Activated naive CD8-positive, alpha-beta T cell treated with anti-CD3 and anti-CD28 coated beads, Interleukin-2, amount 50 U/mL, for 16 hours (primary cell): ENCODE measurements at places on chromosomes 3 and 15.

GRCh38 chr3:121748680-121749275, 763 bp downstream of the GOLGB1 start:
- DNase-seq = no peak

- DNase-seq = no peak
These were observed 172.7 kb downstream of the RPLP1 start for GRCh38 chr15:69625328-69625727.

GRCh38 chr3:9130345-9131305, 118.8 kb downstream of the SRGAP3 start:
- no peak for DNase-seq

DNA sequence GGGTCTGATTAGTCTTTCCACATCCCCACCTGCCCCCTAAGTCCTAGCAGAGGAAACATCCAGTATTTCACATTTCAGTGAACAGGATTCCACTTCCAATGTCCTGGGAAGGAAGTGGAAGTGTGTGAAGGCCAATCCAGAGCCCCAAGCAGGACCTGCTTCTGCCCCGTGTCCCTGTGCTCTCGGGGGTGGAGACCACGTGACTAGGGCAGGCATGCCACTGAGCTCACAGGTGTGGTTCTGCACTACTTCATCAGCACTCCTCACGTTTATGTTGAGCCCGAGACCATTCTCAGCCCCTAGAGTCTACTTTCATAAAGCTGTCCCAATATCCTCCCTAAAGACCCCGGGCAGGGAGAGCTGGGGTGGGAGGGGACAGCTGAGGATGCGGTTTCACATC, 84.3 kb downstream of the RAB11A start:
- DNase-seq = no peak

DNA sequence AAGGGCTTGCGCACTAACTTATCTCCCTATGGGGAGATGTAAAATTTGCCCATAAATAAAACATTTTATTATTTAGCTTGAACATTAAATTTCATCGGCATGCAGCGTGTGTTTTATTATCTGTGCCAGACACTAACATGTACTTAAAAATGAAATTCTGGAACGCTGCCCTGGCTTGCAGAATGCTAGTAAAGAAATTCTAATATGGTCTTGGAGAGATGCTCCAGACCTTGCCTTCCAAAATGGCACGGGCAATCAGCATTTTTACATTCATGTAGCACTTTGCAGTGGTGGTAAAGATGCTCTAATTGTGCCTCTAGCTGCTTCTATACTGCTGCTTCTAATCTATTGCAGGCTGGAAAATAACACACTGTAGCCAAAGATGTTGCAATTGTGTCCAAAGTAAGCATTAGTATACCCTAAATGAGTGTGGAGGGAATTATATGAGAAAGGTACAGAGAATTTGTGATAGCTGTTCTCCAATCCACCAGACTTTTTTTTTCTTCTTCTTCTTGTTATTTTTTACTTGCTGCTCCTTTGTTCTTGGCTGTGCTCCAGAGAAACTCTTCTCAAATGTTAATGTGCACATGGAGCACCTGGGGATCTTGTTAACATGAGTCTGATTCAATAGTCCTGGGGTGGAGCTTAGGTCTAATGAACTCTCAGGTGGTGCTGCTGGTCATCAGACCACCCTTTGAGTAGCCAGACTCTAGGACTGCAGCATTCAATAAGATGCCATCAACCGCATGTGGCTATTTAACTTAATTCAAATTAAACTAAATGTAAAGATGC, 47.3 kb downstream of the CRABP1 start:
- DNase-seq = no peak

DNA sequence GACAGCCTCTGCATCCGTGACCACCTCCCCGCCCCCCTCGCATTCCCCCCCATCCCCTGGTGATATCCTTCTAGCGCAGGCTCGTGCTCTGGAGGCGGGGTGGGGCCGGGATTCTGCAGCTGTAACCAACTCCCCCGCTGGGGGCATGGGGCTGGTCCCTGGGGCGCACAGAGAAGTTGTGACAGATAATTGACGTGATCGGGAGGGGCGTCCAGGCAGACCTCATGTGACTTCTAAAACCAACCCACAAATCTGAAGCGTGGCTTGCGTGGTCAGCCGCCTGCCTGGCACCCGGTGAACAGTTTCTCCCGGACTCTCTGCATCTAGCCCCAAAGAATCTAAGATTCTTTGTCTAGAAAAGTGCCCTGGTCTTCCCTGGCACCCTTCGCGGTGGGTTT, 100.6 kb upstream of the IGF1R start:
- DNase-seq = no peak

DNA sequence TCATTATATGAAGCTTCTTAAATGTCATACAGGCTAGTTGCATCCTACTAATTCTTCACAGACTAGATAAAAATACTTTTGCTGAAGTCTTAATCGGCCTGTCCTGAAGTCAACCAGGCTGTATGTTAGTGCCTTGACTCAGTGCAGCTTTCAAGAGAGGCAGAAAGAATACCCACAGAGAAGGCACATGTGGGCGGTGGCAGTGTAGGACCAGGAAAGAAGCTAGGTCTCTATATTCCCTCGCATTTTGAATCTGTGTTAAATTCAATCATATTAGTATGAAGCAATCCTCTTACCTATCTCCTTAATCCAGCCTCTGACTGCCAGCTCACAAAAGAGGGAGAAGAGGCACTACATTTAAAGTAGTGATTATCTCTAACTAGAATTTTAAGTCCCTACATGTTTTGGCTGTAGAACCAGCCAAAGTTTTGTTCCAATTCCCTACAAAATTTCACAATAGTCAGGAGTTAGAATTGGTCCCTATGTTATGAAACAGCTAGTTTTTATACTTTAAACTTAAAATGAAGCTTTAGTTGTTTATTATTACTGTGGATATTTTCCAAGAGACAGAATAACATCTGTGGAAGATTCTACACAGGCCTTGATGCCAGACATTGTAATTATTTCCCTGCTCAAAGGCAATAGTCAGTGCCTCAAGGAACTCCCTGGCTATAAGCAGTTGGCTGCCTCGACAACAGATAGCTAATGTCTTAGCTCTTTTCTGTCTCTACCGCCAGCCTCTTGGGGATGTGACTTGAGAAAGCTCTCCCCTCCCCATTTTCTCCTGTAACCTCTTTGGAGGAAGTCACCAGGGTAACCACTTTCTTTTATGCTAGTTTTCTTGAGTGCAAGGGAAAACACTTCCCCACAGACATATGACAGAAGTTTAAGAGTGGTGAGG, 31.9 kb downstream of the CRTC3 start:
- DNase-seq = no peak

DNA sequence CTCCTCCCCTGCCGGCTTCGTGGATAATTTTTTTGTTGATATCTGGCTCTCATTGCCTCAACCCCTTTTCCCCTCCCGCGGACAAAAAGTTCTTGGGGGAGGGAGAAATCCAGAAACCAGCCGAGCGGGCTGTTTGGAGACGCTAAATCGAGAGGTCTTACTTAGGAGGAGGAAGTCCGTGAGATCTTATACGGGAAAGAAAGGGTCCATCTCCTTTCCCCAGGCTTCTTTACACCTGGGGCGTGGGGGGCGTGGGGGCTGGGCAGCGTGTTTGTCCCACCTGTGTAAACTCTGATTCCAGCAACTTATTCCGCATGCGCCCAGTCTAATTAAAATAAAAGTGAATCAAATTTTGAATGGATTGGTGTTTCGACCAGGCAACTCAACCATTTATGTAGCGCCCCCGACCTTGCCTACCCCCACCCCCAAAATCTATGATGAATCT, 364 bp upstream of the CADPS start:
- no peak for DNase-seq

- DNase-seq = peak; percentile 97
These were observed at the start of gene EIF5A2 for GRCh38 chr3:170908235-170909116. EIF5A2 (minus strand) TSS chr3:170908637; CDS start chr3:170907806, 831 bp downstream.

DNA sequence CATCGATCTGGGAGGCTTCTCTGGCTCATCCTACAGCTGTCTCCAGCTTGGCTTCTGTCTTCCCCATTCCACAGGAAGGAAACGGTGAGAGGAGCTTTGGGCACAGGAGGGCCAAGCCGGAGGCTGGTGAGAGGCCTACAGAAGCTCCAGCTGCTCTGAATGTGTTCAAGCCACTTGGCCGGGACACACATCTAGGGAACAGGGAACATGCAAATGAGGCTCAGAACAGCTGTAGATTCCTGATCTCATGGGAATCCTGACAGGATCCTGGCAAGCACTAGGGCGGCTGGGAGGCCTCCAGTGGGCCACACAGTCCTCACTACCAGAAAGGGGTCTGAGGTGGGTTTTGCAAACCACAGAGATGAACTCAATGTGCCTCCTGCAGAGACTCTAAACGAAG, 13.7 kb downstream of the SEMA5B start:
- DNase-seq = no peak

DNA sequence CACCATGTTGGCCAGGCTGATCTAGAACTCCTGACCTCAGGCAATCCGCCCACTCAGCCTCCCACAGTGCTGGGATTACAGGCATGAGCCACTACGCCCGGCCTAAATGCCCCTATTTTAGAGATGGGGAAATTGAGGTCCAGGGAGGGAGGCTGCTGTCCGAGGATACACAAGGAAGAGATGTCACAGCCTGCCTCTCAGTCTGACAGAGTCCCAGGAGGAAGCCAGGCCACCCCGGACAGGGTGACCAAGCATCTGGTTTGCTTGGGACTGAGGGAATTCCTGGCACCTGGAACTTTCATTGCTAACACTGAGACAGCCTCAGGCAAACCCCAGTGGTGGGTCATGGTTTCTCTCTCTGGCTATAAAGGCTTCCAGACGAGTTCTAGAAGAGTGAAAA, 30.6 kb upstream of the ADAMTS7 start:
- DNase-seq = no peak

DNA sequence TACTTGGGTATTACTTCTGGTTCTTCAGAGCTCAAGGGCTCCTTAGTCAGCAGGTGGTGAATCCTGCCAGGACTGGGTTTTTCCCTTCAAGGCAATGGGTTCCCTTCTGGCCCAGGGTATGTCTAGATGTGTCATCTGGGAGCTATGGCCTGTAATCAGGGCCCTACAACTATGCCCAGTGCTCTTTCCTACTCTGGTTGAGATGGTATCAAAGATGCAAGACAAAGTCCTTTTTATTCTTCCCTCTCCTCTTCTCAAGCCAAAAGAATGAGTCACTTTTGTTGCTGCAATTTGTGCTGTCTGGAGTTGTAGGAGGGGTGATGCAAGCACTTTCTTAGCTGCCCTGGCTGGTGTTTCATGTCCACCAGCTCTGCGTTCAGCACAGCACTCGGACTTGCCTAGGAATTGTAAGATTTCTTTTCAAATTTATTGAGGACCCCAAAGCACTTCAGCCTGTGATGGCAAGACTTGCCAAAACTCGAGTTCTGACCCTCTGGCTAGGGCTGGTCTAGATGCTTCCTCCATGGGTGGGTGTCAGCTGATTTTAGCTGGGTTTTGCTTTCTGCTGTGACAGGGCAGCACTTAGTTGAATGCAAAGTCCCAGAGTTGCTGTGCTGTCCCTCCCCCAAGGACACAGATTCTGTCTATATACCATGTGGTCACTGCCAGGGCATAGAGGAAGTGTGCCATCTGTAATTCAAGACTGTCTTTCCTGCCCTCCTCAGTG, 129.2 kb upstream of the CBLB start:
- DNase-seq = no peak

DNA sequence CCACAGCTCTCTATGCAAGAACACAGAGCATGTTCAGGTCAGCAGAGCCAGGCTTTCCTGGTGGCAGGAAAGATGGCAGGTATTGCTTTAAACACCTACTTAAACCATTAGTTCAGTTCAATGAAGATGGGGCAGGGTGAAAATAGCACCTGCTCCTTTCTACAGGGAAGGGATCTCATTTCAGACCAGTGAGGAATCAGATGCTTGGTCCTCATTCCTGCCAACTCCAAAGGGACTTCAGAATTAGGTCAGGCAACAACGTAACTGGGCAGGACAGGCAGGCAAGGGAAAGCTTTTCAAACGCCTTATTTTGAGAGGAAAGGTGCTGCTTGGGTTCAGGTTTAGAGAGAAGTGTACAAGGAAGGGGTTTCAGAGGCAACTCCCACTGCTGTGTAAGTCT, 12.6 kb upstream of the RPS17 start:
- no peak for DNase-seq

- DNase-seq = no peak
These were observed 49.0 kb downstream of the MEF2A start for GRCh38 chr15:99614749-99615288.

GRCh38 chr15:36880224-36880912, 220.0 kb downstream of the MEIS2 start:
- no peak for DNase-seq

DNA sequence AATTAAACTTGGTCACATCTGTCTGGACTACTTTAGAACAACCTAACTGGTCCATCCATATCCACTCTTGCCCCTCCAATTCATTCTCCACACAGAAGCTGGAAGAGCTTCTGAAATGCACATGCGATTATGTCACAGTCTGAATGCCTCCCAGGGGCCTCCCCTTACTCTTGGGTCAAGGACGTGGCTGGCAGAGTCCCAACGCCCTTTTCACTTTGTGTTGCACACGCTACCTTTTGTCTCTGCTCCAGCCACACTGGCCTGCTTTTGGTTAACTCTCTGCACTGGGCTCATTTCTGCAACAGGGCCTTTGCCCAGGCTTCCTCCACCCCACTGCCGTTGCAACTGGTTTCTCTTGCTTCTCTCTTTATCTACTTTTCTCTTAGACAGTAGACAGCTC, 245.2 kb downstream of the IL20RB start:
- no peak for DNase-seq

- no peak for DNase-seq
These were observed 140.4 kb downstream of the ABI3BP start for GRCh38 chr3:100852840-100853239.

DNA sequence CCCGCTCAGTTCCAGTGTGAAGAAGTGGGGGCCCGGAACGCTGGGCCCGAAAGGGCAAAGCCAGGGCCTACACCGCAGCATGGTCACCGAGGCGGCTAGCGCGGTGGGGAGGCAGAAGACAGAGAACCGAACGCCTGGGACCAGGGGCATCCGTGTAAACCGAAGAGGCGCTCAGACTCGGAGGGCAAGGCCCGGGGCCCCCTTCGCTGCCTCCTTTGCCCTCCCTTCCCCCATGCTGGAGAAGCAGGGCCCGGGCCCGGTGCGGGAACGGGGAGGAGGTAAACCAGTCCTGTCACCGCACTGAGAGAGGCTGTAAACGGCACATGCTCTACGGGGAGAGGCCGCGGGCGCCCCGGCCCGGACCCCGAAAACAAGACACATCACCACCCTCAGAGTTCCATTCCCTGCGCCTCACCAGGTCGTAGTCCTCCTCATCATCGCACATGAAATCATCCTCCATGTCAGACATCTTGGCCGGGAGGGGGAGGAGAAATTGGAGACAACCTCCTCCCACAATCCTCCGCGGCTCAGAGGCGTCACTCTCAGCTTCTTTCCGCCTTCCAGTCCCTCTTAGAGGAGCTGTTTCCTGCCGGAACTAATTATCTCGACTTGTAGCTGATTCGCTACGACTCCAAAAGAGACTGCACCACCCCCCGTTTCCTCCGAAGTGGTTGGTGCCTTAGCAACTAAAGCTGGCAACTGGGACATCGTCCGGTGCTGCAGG, at the start of gene COPS2:
COPS2 (minus strand) TSS at position 490 of the 724 bp plus-strand sequence; CDS start at position 469, 21 bp downstream.
- peak; percentile 86 for DNase-seq

GRCh38 chr3:59160133-59160746, 110.4 kb upstream of the CFAP20DC start:
- DNase-seq = no peak

GRCh38 chr15:96362011-96362754, 31.7 kb downstream of the NR2F2 start:
- DNase-seq = no peak
